ENCODE measurements at places on chromosomes 5 and 9.

DNA sequence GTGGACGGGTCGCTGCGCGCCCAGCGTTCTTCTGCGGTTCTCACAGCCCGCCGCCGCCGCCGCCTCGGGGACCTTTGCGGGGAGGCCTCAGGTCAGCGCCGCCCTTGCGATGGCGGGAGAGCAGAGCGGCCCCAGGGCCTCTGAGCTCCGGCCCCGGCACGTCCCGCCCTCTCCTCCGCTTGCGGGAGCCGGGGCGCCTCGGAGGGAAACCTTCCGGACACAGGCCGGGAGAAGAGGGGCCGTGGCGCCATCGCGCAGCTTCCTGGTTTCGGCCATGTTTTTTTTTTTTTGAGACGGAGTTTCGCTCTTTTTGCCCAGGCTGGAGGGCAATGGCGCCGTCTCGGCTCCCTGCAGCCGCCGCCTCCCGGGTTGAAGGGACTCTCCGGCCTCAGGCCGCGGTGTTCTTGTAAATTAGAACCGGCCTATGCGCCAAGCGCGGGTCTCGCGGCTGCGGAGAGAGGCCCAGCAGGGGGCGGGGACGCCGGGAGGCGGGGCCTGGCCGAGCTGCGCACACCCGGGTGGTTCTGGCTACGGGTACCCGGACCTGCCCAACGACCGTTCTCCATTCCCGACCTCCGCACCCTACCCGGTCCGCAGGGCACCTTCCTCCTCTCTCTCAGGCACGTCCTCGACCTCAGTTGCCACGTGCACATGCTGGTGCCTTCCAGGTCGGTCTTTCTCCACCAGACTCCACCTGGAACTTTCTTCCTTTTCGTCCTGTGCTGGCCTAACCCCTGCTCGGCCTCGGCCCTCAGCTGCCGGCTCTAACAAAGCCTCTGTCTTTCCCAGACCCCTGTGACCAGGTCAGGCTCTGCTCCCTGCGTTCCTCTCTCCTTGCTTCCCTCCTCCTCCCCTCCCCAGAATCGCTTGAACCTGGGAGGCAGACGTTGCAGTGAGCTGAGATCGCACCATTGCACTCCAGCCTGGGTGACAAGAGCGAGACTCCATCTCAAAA lies 28.8 kb upstream of the MGAT1 start:
- peak; percentile 89 for DNase-seq

- no peak for DNase-seq
Measured at GRCh38 chr9:3858961-3859360, 333.2 kb upstream of the RFX3 start.

- peak; percentile 81 for DNase-seq
Measured at GRCh38 chr5:10301842-10302610, 5.7 kb downstream of the CMBL start.

- DNase-seq, result no peak
Measured at GRCh38 chr5:25763781-25764180, 1119.0 kb upstream of the CDH10 start.

DNA sequence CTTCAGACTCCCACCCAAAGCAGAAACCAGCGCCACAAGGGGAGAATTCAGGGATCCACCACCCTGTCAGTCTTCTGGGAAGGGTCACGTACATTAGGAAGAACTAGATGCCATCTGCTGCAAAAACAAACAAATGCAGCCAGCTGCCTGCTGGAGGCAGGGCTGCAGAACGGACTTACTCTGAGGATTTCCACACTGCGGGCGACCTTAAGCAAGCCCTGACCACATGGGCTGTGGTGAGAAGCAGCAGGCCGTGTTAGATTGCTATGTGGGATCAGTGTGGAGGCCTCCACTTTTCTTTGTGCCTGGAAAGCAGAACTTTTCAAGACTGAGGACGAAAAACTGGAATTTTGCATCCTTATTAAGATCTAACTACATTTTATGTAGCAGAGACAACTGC lies 13.4 kb upstream of the LTC4S start:
- DNase-seq, result no peak

DNA sequence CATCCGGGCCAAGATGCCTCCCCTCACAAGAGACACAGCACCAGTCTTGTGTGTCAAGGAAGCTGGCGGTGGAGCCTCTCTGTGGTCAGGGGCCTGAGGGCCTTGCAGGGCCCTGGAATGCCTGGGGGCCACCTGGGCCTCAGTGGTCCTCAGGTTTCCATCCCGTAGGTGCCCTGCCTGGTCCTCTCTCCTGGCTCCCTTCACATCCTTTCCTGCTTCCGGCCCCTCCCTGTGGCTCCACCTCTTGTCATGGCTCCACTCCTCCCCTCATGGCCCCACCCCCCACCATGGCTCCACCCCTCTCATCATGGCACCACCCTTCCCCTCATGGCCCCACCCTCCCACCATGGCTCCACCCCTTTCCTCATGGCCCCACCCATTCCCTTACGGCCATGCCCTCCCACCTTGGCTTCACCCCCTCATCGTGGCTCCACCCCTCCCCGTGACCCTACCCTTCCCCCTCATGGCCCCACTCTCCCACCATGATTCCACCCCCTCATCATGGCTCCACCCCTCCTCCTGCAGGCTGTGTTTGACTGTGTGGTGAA lies 175.8 kb downstream of the CACNA1B start:
- no peak for DNase-seq

DNA sequence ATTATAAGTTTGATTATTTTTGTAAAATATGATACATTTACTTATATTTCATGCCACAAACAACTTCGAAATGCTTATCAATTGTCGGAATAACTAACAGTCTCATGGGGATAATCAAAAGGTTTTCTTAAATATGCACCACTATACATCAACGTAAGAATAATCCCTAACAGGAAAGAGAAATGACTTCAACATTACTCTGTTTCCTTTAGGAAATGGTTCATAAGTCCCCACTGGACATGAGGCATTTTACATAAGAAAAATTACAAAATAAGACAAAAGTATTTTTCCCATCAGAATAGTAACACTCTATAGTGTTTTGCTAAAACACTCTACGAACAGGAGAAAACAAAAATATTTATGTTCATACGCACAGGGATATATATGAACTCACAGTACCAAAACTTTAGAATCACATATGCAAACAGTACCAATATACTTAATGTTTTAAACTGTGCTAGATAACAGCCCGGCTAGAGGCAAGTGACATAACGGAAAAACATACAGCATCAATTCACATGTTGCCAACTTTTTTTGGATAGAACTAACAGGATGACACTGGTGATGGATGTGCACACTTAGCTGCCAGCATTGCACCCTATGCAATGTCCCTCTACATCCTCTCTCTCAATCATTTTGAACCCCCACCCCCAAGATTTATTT lies 120.5 kb downstream of the NFIB start:
- DNase-seq, result no peak

GRCh38 chr9:126166291-126166690 lies 160.3 kb upstream of the MVB12B start:
- DNase-seq, result no peak
